Aorta (tissue), 5 donors: ENCODE measurements at places on chromosomes 6 and 20. TPM values are rescaled to one million over a fixed set of nuclear protein-coding genes. Genes with fewer than 3 reads are reported as not detected.

DNA sequence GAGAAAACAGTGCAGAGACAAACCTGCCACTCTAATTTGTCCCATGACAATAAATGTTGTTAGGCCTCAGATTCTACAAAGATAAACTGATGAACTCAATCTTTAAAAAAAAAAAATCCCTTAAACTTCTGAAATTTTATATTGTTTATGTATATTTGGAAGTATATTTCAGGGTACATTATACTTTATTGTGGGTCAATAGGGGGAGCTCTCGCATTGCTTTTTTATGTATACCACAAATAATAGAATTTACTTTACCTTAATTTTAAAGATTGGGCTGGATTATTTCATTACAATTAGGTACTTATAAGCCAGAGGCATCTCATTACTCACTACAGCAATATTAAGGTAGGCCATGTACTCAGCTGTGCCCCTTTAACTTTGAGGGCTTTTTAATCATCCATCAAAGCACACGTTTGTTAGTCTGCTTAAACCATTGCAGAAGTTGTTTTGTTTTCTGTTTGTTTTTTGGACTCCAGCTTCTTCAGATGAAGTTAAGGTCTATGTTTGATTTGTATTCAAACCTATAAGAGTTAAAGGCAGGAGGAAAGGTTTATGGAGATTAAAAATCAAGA, 56.3 kb upstream of the EYA4 start:
- DNase-seq: no peak

DNA sequence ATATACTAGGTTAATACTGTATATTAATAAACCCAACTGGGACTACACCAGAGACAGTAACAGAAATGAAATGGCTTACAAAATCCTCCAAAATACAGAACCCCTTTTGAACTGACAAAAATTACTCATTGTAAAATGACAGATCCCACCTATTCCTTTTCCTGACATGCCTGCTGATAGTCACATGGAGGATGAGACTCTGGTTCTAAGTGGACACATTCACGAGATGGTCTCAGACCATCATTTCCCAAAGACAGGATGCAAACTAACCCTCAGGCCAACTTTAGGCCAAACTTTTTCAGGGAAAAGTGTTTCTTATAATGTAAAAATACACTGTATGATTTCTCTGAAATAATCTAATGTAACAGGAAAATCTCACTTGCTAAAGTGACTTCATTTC, 22.5 kb downstream of the TBC1D7 start:
- no peak for DNase-seq

- no peak for DNase-seq
Measured at GRCh38 chr6:130760006-130760405, 67.2 kb upstream of the SMLR1 start.

DNA sequence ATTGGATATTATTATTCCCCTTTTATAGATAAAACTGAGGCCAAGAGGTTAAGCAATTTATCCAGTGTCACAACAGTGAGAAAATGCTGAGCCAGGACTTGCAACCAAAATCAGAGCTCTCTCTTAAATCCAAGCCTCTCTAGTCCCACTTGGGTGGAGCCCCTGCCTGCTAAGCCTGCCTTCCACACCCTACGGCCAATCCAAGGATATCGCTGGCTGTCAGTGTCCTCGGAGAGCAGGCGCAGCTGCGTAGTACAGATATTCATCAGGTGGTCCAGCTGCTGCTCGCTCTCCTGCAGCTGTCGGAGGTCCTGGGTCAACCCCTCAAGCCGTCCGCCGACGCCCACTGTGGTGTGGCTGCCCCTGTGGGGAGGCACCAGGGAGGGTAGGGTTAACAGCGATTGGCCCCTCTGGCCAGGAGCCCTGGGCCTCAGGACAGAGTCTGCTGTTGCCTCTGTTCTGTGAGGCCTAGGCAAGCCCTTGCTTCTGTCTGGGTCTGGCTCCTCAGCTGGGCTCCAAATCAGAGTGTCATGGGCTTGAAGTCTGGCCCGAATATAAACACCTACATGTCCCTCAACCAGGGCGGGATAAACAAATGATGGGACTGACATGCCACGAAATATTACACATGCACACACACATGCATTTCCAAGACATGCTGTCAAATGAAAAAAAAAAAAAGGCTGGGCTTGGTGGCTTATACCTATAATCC, 3.9 kb upstream of the NECAB3 start:
- no peak for DNase-seq

DNA sequence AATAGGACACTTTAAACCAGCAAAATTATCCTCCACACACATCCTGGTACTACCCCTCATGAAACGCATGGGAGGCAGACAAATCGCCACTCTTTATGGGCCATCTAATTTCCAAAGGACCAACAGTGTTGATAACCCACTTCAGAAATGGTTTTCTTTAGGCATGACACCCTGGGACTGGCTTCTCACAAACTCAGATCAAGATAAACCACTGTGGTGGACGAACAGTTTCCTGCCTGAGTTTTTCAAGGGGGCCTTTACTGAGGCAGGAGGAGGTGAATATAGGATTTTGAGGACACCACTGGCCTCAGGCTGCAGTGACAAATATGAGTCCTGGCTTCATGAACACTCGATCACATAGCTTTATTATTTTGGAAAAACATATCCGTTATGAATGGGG, 26.0 kb downstream of the TRAM2 start:
- no peak for DNase-seq

DNA sequence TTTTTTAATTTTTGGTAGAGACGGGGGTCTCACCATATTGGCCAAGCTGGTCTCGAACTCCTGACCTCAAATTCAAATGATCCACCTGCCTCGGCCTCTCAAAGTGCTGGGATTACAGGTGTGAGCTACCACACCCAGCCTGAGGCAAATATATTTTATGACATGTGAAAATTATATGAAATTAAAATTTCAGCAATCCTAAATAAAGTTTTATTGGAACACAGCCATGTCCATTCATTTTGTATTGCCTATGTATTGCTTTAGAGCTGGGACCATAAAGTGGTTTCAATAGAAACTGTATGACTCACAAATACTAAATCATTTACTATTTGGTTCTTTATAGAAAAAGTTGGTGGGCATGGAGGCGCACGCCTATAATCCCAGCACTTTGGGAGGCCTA, 32.0 kb upstream of the GCM1 start:
- no peak for DNase-seq

GRCh38 chr20:42483730-42484303, 705.9 kb downstream of the PTPRT start:
- no peak for DNase-seq

DNA sequence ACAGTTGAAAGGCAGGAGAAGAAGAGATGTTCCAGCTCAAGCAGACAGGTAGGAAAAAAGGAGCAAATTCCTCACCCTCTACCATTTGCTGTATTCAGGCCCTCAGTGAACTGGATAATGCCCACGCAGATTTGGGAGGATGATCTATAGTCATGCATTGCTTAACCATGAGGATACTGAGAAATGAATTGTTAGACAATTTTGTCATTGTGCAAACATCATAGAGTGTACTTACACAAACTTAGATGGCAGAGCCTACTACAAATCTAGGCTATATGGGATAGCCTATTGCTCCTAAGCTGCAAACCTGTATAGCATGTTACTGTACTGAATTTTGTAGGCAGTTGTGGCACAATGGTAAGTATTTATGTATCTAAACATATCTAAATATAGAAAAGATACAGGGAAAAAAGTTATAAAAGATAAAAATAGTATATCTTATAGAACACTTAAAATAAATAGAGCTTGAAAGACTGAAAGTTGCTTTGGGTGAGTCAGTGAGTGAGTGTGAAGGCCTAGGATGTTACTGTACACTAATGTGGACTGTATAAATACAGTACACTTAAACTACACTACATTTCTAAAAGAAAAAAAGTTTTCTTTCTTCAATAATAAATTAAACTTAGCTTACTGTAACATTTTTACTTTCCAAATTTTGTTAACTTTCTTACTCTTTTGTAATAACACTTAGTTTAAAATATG, 672.3 kb downstream of the UTRN start:
- no peak for DNase-seq

Gene BANF2
- total RNA-seq: not detected

DNA sequence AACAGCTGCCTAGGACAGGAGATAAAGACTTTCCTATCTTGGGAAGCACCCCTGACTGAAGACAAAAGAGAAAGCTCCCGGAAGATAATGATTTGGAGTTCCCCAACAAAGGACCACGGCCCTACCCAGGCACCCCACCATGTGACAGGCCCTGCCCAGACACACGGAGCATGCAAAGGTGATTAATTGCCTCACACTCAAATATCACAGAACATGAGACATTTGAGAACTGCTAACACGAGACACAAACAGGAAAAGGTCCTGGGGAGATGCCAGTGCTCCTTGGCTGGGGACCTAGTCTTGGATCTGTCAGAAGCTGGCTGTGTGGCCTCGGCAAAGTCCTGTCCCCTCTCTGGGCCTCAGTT, 82.5 kb upstream of the PTPN1 start:
- no peak for DNase-seq

GRCh38 chr20:49699200-49699992, 14.3 kb downstream of the B4GALT5 start:
- no peak for DNase-seq
